Lung (tissue), 17 donors: ENCODE measurements at places on chromosomes 12 and 14. TPM values are rescaled to one million over a fixed set of nuclear protein-coding genes. Genes with fewer than 3 reads are reported as not detected.

The SUPT16H gene
- 45.3 TPM for polyA plus RNA-seq

The KCNJ8 gene
- 6.2 TPM for polyA plus RNA-seq

The KRT72 gene
- polyA plus RNA-seq = 0.14 TPM

The SMIM41 gene
- 7.6 TPM for polyA plus RNA-seq

The MANSC1 gene
- 12.8 TPM for polyA plus RNA-seq

The PPP1CC gene
- 56.2 TPM for polyA plus RNA-seq

The OR6C68 gene
- polyA plus RNA-seq = not detected

The FGD6 gene
- polyA plus RNA-seq = 2.4 TPM

The ABCD4 gene
- 25.7 TPM for polyA plus RNA-seq

The FOXG1 gene
- 0.02 TPM for polyA plus RNA-seq

The KLRC2 gene
- 0.22 TPM for polyA plus RNA-seq

The TDG gene
- polyA plus RNA-seq = 10.6 TPM

The SIRT4 gene
- polyA plus RNA-seq = 2.2 TPM
